Osteocyte (in vitro differentiated cells): ENCODE measurements at places on chromosomes 2 and 18. TPM values are rescaled to one million over a fixed set of nuclear protein-coding genes. Genes with fewer than 3 reads are reported as not detected.

GRCh38 chr18:65429601-65430000 is 321.2 kb upstream of the CDH7 start:
- no peaks in the 10 kb centered on the region for H3K4me1 ChIP-seq
- no peak overlapping the region for H3K27ac ChIP-seq
- H3K27me3 ChIP-seq: no peaks in the 10 kb centered on the region
- DNase-seq: no peak

- H3K4me3 ChIP-seq: no peak overlapping the region
- peaks cover 36% of the 10 kb centered on the region for H3K4me1 ChIP-seq
- DNase-seq: no peak
- H3K27ac ChIP-seq: peak overlapping the region; percentile 4
These were observed 159.2 kb downstream of the DTNB start for GRCh38 chr2:25514043-25514637.

DNA sequence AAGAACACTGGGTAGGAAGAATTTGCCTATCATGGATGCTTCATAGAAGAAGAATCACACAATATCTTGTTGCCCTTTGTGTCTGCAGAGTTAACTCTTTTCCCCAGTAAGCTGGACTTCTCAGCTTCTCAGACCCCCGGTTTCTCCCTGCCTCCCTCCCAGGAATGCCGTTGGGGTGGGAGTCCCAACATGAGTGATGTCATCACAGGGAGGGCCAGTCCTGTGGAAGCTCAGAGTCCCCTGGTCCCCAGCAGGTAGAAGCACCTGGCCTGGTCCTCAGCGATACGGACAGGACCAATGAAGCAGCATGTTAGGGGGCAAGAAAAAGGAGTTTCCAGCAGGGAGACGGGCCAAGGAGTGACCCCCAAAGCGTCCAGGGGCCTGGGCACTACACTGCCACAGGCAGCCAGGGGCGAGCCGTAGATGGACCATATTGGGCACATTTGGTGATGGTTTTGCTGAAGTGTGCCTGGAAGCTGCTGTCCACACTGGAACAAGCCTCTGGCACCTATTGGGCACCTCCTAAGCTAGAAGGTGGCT is 235.9 kb upstream of the SMAD2 start:
- H3K4me3 ChIP-seq: no peak overlapping the region
- DNase-seq: no peak
- no peak overlapping the region for H3K27ac ChIP-seq
- peaks cover 34% of the 10 kb centered on the region for H3K27me3 ChIP-seq

DNA sequence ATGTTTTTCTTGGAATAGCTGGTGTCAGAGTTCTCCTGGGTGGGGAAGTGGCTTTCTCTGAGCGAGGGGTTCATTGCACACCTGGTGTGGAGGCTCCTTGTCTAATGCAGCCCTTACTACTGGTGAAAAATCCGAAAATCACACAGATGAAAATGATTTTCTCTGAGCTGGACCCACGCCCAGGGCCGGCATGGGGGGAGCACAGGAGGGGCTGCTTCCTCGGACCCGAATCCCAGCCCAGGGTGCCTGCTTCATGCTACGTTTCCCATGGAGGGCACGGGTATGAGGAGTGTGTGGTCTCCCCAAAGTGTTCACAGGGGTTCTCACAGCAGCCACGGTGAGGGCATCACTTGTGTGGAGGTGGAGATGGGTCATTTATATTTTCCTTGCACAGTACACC is 288.0 kb upstream of the HDAC4 start:
- no peaks in the 10 kb centered on the region for H3K4me1 ChIP-seq
- H3K36me3 ChIP-seq: no peaks in the 10 kb centered on the region
- no peak overlapping the region for H3K4me3 ChIP-seq
- H3K27ac ChIP-seq: no peak overlapping the region
- peak; percentile 76 for DNase-seq

- peaks cover 85% of the 10 kb centered on the region for H3K4me1 ChIP-seq
- H3K27ac ChIP-seq: peak overlapping the region; percentile 98
- no peak for DNase-seq
- H3K36me3 ChIP-seq: no peaks in the 10 kb centered on the region
These were observed 5.6 kb downstream of the KCNE4 start for GRCh38 chr2:223057569-223057968.

- H3K27me3 ChIP-seq: no peaks in the 10 kb centered on the region
- peak overlapping the region; percentile 87 for H3K27ac ChIP-seq
- peaks cover 38% of the 10 kb centered on the region for H3K4me1 ChIP-seq
- H3K36me3 ChIP-seq: peaks cover 5% of the 10 kb centered on the region
These were observed 115.8 kb upstream of the NOSTRIN start for GRCh38 chr2:168686452-168687191.

DNA sequence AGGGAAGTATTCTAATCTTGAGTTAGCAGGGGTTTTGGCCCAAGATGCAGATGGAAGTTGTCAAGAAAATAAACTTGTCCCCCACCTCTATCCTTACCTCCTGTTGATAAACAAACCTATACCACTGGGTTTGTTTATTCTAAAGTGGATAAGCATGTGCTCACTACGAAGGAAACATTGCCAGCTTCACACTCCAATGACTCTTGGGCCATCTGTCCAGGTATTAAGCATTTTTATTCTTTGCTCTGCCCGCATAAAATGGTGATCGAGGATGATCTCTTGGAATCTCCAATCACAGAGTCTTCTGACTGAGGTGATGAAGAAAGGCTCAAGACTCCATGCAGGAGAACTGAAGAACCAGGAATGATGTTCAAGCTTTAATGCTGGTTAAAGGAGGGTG is 1908.4 kb upstream of the PIK3C3 start:
- no peak overlapping the region for H3K4me3 ChIP-seq
- no peak for DNase-seq
- no peaks in the 10 kb centered on the region for H3K36me3 ChIP-seq
- H3K4me1 ChIP-seq: no peaks in the 10 kb centered on the region
- H3K27me3 ChIP-seq: peaks cover 10% of the 10 kb centered on the region

DNA sequence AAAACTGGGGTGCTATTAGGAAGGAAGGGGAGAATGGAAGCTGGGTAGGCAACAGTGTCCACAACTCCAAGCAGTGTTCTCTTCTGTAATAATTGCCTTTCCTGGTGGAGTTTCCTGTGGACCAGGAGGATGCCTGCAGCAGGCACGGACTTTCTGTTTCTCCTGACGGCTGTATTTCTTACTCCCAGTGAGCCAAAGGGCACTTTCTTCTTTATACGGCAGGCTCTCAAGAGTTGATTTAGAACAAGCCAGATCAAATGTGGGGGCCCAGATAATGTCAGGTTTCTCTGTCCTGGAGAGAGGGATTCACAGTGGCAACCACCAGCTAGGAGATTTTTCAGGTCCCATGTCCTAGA is 13.0 kb upstream of the PROC start:
- H3K27me3 ChIP-seq: no peaks in the 10 kb centered on the region
- peak overlapping the region; percentile 81 for H3K27ac ChIP-seq
- peaks cover 74% of the 10 kb centered on the region for H3K4me1 ChIP-seq
- H3K36me3 ChIP-seq: no peaks in the 10 kb centered on the region
- DNase-seq: peak; percentile 17

DNA sequence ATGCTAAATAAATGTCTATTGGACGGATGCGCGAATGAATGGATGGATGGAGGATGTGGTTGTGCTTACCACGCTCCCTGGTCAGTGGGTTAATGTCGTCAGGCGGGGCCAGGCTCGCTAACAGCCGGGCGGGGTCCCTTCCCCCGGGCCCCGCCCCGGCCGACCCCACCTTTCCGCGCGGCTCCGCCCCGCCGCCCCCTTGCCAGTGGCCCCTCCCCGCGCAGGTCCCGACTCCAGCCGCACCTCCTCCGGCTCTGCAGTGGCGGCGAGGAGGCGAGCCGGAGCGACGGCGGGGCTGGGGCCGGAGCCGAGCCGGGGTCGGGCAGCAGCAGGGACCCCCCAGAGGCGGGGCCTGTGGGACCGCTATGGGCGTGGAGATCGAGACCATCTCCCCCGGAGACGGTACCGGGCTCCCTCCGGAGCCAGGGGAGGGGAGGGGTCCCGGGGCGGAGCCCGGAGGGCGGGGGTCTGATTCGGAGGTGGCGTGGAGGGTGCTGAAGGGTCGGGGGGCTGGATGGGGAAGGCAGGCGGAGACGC is at the start of gene FKBP1B:
TSS of gene FKBP1B (plus strand) at position 257 of the 537 bp plus-strand sequence. CDS start at position 366, 109 bp downstream.
- no peak within 1 kb of the TSS for H3K4me3 ChIP-seq
- H3K27ac ChIP-seq: no peak within 1 kb of the TSS
- H3K27me3 ChIP-seq: no peaks in the 10 kb centered on the region
- peaks cover 17% of the 10 kb centered on the region for H3K4me1 ChIP-seq
- no peak for DNase-seq

- H3K27me3 ChIP-seq: no peaks in the 10 kb centered on the region
- H3K4me1 ChIP-seq: no peaks in the 10 kb centered on the region
- H3K36me3 ChIP-seq: no peaks in the 10 kb centered on the region
- DNase-seq: no peak
- H3K27ac ChIP-seq: no peak overlapping the region
These were observed 41.4 kb downstream of the RAD51AP2 start for GRCh38 chr2:17476830-17477229.

DNA sequence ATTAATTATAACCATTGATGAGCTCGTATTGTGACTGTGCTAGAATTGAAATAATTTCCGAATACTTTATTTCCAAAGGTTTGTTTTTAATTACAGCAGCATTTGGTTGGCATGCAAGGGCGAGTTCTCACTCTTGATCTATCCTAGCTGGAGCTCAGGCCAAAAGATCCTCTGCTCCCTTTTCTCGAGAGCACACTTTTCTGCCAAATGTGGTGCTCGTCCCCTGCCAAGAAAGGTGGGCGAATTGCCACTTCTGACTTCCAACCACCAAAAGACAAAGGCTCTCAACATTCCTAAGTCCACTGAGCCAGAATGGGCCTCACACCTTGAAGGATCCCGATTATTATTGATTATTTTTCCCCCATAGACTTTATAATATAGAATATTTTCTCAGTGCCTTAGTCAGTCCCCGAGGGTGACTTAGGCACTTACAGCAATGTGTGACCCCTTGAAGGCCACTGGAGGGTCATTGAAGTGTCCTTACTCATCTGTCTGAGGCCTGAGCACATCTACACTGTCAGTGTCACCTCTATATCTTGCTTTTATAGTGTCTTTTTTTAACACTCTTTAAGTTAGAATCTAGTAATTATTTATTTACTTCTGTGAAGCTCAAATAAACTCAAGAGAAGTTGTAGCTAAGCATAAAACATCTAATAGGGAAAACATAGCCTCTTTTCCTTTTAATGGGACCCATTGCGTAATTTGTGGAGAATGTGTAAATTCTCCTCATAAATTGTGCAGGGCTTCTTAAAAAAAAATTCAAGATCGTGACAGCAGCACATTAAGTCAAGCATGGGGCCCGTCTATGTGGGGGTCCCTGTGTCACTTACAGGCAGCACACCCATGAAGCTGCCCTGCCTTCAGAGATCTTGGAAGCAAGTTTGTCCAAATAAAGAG is 98.3 kb downstream of the MEIS1 start:
- no peak overlapping the region for H3K27ac ChIP-seq
- H3K4me1 ChIP-seq: no peaks in the 10 kb centered on the region
- H3K36me3 ChIP-seq: no peaks in the 10 kb centered on the region
- H3K27me3 ChIP-seq: peaks cover 10% of the 10 kb centered on the region
- no peak for DNase-seq

GCG gene
- 0.57 TPM in 1 of 2 replicates, not detected in the other for total RNA-seq

MRPL19 gene
- 44.8 and 46.6 TPM in 2 replicates for total RNA-seq

DNA sequence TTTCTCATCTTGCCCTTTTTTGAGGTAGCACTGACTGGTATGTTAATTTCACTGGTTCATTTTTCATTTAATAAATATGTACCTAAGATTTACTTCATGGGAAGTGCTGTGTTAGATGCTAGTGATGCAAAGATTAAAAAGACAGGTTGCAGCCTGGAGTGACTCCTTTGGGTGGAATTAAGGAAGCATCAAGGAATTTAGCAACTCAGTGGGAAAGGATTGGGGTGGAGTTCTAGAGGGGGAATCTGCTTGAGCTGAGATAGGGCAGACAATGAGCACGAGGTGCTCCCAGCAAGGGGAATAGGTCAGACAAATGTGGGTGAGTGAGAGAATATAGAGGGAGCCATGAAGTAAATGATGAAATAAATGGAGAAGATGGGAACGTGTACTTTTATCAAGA is 57.0 kb downstream of the LYPD6 start:
- no peaks in the 10 kb centered on the region for H3K36me3 ChIP-seq
- no peak overlapping the region for H3K4me3 ChIP-seq
- H3K4me1 ChIP-seq: peaks cover 22% of the 10 kb centered on the region
- H3K27ac ChIP-seq: no peak overlapping the region

DNA sequence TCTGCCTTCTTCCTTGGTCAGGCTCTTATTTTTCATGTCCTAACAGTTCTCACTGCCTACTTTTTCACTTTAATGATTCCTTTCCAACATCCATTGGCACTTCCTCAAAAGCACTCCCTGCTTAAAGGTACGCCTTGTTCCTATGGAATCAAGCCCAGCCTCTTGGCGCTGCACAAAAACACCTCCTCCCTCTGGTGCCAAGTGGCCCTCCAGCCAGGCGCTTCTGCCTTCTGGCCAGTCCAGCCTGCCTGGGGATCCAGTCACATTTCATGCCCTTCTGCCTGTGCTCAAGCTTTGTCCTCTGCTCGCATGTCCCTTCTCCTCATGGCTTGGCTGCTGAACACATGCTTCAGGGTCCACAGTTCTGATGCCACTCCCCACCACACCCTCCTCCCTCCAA is 6.3 kb downstream of the TPRKB start:
- peaks cover under 1% of the 10 kb centered on the region for H3K4me1 ChIP-seq

CCDC150 gene
- total RNA-seq: 6.1 and 7.1 TPM in 2 replicates

- H3K27me3 ChIP-seq: no peaks in the 10 kb centered on the region
- H3K27ac ChIP-seq: peak overlapping the region; percentile 94
- H3K4me1 ChIP-seq: peaks cover 74% of the 10 kb centered on the region
- DNase-seq: no peak
These were observed 12.8 kb downstream of the TFPI start for GRCh38 chr2:187541086-187542085.

DNA sequence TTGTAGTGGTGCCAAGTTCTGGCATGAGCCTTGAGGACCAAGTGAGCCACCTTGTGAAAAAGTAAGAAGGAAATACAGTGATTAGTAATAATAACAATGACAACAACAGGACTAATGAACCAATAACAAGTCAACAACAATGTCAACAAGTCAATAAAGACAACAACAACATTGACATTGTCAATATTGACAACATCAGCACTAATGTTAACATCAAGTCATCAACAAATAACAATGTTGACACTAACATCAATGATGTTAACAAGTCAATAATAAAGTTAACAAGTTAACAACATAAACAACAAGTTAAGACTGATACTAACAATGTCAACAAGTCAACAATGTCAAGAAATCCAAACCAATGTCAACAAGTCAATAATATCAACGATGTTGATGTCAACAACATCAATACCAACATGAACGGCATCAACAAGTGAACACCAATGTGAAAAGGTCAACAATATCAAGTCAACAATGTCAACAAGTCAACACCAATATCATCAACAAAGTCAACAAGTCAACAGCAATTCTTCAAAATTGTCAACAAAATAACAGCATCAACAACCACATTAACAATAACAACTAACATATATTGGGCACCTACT is 24.0 kb downstream of the LCT start:
- H3K4me3 ChIP-seq: no peak overlapping the region
- H3K27me3 ChIP-seq: peaks cover 5% of the 10 kb centered on the region
- H3K36me3 ChIP-seq: no peaks in the 10 kb centered on the region
- no peak for DNase-seq

PREB gene
- 42.7 and 46.3 TPM in 2 replicates for total RNA-seq
